ENCODE measurements at places on chromosomes 1 and 21.

- DNase-seq, result no peak
These were observed 116.9 kb upstream of the PALMD start for GRCh38 chr1:99529002-99529401.

GRCh38 chr1:109620401-109620791, 759 bp downstream of the AMPD2 start:
- no peak for DNase-seq

DNA sequence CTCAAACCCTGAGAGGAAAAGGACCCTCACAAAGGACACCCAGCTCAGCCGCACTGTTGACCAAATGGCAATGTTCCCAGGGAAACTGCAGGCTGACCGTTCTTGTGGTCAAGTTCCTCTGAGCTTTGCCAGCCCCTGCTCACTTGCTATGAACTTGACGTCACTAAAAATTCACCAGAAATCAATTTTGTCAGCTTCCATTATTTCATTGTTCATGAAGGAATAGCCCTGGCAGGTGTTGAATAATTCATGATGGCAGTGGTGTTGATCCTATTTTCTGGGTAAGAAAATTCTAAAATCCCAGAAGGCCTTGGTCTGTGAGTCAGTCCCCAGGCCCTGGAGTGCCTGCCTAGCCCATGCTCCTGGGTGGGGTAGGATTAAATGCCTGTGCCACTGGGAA, 318.9 kb downstream of the ZNF326 start:
- DNase-seq, result no peak

DNA sequence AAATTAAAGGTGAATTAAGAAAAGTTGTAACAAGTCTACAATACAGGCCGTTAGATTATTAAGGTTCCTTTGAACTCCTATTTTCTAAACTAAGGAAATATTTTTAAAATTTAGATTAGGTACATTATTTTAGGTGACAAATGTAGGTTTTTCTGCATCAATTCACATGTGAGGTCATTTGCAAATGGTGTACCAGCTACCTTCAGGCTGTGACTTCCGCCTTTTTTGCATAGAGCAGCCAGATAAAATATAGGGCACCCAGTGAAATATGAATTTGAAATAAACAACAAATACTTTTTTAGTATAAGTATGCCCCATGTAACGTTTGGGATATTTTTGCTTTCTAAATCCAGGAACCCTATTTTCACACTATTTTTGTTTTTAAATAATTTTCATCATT, 544.0 kb downstream of the LMO4 start:
- DNase-seq, result no peak

- DNase-seq, result no peak
These were observed 34.3 kb downstream of the CASZ1 start for GRCh38 chr1:10762153-10762523.

DNA sequence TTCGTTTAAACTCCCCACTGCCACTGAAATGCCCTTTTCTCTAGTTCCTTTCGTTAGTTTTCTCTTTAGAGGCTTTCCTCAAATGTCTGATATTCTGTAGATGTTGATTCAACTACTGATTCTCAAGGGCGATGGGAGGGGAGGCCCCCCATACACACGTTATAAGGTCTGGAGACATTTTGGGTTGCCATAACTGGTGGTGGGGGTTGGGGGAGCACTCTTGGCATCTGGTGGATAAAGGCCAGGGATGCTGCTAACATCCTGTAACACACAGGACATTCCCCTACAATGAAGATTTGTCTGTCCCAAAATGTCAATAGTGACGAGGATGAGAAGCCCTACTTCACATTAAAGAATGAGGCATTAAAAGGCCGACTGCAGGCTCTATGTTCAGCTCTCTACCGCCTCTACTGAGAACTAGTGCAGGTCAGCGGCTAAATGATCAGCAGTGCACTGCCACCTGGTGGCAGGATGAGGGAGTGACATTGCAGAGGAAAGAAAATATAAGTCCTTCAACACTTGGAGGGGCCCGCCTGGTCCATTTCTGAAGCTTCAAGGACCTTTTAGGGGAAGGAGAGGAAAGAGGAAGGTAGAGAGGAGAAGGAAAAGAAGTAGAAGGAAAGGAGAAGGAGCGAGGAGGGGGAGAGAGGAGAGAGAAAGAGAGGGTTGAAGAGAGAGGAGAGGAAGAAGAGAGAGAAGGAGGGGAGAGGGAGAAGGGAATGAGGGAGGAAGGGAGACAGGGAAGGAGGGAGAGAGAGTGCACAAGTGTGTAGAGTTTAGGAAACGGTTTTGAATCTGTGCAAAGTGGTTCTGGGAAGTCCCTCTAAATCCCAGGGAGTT, 29.4 kb downstream of the ALG14 start:
- DNase-seq, result peak; percentile 62

DNA sequence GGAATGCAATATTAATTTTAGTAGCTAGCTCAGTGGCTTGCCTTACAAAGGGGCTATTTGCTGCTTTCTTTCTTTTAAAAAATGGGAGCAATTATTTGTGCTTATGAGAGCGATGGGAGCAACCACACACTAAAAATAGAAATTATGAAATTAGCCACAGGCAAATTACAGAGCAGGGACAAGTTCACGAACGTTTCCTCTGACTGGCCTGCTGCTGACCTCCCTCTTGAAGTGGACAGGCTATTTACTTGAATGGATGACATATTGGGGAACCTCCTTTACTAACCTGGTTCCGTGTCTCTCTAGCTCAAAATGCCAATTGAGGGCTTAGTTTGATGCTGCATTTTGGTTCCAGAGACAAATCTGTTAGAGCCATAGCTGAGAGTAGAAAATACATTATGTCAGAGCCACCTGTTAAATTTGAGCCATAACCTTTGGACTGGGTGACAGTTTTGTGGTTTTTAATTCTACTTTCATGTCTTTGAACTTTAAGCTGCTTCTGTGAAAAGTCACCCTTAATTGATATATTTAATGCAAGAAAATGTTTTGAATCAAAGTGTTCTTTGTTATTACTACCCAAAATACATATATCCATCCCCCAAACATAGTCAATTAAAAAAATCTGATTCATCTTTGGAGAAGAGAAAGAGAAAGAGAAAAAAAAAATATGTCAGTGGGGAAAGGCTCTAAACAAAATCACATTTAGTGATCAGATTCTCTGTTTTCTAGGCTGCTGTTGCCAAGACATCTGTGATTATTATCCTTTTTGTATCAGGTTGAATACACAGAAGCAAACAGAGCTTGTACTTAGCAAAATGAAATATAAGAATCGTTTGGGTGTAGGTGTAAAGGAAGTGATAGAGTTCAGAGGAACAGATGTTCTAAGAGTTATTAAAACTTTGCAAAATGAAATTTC, 351.9 kb downstream of the ADGRL2 start:
- no peak for DNase-seq

DNA sequence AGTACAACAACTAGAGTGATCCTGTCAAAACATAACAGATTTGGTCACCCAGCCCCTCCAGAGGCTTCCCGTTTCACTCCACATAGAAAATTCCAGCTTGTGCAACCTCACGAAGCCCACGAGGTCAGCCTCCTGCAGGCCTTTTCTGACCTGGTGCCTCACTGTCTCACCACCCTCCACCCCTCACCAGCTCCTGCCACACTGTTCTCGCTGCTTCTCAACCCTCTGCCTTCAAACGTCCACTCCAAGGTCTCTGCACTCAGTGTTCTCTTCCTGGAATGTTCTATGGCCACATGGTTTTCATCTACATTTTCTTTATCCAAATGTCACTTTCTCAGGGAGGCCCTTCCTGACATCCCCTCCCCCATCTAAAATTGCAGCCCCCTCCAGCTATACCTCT, 178.9 kb downstream of the DHRS3 start:
- DNase-seq, result no peak

GRCh38 chr1:227120826-227121225, 180.7 kb downstream of the COQ8A start:
- DNase-seq, result peak; percentile 64

DNA sequence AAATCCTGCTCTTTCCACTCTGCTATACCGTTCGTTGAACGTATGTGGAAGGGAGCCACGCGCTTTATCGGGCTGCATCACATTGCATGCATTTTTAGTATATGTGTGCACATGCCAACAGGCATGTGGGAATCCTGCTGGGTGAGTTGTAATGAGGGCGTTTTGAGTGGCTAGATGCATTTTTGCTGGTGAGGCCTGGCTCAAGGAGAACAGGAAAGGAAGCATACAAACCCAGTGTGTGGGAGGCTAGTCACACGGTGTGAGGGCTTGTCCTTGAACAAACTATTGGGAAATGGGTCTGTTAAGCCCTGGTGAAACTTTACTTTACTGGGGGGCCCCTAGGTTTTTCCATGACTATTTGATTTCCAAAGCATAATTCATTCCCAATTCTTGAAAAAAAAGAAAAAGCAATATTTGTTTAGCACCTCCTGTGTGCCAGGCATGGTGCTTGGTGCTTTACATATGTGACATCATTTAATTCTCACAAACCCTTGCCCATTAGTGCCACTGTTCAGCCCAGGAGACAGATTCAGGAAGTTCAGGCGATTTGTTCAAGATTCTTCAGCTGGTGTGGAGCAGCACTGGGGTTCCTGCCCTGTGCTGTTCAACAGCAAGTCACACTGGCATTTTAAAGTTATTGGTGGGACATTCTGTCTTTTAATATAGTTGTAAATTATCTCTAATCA, 25.6 kb upstream of the JUN start:
- no peak for DNase-seq

- no peak for DNase-seq
These were observed 34.6 kb upstream of the WNT4 start for GRCh38 chr1:22177354-22178003.

DNA sequence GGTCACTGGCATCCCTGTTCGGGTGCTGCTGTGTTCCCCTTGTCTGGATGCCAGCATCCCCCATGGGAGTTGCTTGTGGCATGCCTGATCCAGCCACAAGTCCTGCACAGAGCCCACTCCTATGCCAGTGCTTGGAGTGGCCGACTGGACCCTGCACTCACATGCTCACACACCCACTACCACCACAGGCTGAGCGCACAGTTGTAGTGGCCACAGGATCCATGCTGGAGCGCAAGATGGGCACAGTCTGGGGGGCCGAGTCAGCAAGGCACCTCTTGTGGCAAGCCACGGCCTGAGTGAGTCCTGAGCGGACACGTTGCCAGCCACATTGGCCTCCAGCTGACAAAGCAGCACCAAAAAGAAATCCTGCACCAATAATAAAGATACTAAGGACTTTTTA, 661.6 kb upstream of the TMPRSS15 start:
- no peak for DNase-seq

- no peak for DNase-seq
These were observed 88.9 kb downstream of the LRRC53 start for GRCh38 chr1:74423471-74423870.

- no peak for DNase-seq
These were observed 28.7 kb upstream of the TTLL10 start for GRCh38 chr1:1144843-1145546.

DNA sequence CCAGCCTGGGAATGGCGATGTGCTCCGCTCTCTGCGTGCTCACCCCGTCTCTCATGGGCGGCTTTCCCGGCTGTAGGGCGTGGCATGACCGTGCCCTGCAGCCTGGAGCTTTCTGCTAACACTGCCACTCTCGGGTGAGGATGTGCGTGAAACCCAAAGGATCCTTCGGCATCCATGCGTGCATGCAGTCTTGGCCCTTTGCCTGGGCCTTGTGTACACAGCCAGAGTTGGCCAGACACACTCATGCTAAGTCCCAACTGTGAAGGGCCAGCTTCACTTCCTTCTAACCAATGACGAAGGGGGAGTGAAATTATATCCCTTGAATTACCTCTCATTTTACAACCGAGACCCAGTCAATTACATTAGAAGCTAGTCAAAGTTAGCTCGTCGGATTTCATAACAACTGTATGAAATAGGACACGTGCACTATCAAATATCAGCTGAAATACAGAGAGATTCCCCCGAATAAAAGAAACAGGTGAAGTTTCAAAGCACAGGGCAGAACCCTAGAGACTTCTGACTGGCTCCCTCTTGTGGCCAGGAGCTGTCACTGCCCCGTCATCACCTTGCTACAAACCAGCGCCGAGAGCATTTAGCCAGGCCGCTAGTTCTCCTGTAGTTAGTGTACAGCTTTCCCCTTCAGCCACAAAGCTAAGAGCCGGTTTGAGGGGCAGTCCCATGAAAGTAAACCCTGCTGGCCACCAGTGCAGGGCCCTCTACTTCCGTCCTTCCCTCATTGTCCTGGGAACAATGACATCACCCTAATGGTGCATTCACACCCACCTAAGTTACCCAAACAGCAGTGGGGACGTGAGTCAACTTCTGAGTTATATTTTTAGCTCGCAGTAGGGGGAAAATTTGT, 63.4 kb upstream of the COA6 start:
- peak; percentile 92 for DNase-seq

DNA sequence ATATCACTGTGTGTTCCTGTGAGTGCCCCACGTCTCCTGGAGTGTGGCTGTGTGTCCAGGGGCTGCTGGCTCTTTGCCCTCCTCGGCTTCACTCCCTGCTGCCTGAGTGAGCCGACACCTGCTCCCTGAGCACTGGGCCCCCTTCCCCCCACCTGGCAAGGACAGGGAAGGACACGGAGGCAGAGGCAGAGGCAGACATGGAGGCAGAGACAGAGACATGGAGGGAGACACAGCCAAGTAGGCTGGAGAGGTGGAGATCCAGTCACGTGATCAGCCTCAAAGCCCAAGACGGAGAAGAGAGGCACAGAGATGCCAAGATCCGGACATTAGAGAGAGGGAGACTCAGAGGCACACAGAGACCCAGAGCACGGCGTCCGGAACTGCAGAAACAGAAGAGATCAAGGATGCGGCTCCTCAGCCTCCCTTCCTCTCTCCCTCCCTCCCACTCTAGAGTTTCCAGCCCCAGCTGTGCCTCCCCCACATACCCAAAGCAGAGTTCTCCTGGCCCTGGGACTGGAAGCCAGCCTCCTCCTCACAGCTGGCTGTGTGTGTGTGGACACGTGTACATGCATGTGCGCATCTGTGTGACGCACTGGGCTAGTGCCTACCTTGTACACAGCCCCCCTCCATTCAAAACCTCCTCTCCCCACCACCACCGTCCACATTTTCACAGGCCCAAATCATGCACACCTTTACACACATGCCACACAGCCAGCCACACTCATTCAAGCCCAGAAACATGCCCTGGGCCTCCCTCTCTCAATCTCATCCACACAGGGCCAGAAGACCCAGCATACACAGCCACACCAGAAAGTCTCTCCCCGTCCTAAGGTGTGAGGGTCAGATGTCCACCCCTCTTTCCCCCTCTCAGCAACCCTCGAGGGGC, 39.1 kb upstream of the WASF2 start:
- DNase-seq, result peak; percentile 26

DNA sequence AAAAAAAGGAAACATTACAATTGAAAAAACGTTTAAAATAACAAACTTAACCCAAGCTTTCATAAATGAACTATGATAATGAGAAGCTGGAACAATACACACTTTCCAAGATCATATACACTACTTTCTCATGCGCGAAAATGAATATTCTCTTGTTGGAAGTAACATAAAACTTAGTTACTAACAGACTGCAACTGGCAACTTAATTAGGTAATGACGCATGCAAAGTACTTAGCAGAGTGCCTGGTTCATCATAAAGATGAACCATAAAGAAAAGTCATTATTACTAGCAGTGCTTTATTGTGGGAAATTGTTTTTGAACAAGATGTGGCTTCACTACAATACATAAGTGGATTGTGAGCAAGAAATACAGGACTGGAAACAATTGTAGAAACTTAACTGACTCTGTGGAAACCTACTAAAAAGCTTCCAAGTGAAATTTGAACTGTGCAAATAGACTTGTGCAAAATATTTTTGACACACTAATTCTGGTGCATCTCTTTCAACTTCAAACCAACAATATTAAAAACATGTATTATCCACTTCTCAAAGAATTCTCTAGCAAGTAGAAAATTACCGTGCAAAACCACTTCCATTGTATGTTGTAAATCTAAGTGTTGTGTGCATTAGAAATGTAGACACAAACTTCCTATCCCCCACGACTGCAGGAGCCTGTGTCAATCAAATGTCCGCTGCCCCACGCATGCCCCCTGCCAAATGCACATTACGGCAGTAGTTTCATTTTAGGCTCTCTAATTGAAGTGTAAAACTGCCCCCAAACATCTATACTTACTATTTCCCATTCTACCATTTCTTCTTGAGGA, 2.0 kb downstream of the ARHGAP29 start:
- DNase-seq, result no peak

Data from NCI-H2107 (cell line).